K562 (cell line): ENCODE measurements at places on chromosomes 7 and 10.

DNA sequence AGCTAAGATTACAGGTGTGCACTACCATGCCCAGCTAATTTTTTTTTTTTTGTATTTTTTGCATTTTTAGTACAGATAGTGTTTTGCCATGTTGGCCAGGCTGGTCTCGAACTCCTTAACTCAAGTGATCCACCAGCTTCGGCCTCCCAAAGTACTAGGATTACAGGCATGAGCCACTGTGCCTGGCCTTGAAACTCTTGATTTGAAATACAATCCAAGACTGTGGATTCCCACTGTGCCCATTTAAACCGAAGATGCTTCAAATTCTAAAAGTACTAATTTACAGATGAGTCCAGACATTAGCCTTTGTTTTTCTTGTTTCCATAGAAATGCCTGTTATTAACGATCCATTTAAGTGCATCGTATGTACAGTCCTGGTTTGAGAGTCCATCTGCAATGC lies 130.9 kb downstream of the CACNA2D1 start:
- DNase-seq = no peak

DNA sequence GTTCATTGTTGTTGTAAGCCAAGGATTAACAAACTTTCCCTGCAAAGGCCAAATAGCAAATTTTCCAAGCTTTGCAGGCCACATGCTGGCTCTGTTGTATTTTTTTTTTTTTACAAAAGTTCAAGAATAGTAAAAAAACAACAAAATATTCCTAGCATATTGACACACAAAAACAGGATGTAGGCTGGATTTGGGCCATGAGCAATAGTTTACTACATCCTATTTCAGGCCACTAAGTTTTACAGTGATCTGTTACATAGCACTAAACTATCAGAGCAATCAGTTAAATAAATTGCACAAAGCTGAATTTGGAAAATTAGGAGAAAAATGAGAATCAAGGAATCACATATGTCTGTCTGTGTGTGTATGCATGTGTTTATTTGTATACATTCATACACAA lies 491.8 kb upstream of the GHITM start:
- no peak for DNase-seq

DNA sequence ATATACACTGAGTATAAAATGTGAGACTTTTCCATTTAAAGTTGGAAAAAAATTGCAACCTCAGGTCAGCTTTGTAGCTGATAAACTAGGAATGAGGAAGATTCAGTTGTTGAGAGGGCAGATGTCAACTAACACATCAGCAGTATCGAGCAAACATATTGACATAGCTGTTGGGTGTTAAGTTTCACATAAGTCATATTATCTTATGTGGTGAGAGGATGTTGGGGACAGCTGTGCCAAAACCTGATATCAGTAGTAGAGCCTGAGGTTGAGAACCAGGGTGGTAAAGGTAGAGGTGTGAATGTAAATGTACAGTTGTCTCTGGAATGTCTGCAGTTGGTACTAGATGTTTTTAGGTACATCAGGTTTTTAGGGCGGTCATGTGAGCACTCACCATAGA lies 5.0 kb downstream of the ZRANB1 start:
- DNase-seq = peak; percentile 4

- no peak for DNase-seq
Measured at GRCh38 chr10:31030800-31031199, 865 bp downstream of the ZNF438 start.

DNA sequence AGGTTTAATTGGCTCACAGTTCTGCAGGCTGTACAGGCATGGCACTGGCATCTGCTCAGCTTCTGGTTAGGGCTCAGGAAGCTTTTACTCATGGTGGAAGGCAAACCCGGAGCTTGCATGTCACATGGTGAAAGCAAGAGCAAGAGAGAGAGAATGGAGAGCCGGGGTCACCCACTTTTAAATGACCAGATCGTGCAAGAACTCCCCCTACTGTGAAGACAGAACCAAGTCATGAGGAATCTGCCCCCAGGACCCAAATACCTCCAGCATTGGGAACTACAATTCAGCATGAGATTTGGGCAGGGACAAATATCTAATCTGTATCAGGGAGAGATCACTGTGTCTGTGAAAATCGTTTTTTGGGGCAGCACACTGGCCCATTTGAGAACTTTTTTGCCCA lies 110.0 kb upstream of the MYO3A start:
- DNase-seq = no peak

- DNase-seq = no peak
Measured at GRCh38 chr7:122849957-122850328, 36.3 kb downstream of the CADPS2 start.

DNA sequence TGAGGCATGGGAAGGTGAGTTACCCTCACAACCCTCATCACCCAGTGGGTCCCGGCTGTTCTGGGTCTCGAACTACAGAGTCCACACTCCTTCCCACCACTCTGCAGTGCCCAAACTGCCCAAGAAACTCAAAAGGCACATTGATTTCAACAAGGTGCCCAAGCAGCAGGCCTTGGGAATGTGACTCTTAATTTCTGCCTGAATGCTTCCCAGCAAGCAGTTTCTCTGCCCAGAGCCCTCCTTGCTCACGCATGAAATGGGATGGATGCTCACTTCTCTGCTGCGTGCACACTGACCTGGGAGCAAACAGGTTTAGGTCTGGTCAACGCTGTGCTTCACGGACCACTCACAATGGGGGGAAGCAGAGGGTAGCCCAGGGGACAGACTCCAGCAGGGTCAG lies 77.9 kb downstream of the GRB10 start:
- DNase-seq = no peak

- DNase-seq = no peak
Measured at GRCh38 chr10:83862723-83863122, 276.6 kb upstream of the GHITM start.

- peak; percentile 79 for DNase-seq
Measured at GRCh38 chr7:129875745-129876411, 76.9 kb downstream of the UBE2H start.

- DNase-seq = no peak
Measured at GRCh38 chr10:20962165-20962564, 65.1 kb upstream of the NEBL start.

DNA sequence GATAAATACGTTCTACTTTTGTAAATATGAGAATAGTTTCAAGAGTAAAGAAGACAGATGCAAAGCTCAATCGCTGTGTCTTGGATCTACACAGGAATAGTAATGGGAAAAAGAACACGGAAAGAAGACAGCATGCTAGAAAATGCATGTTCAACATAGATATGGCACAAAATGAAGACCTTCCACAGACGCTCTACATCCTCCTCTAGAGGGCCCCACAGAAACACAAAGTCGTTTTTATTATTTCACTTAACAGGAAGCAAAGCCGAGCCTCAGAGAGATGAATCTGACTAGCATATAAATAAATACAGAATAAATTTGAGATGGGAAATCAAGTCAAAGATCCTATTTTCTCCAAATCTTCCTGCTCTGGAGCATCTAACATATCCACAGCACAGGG lies 292.6 kb downstream of the PARD3 start:
- DNase-seq = peak; percentile 31

GRCh38 chr10:124993345-124993708 lies 51.4 kb downstream of the ZRANB1 start:
- DNase-seq = no peak

DNA sequence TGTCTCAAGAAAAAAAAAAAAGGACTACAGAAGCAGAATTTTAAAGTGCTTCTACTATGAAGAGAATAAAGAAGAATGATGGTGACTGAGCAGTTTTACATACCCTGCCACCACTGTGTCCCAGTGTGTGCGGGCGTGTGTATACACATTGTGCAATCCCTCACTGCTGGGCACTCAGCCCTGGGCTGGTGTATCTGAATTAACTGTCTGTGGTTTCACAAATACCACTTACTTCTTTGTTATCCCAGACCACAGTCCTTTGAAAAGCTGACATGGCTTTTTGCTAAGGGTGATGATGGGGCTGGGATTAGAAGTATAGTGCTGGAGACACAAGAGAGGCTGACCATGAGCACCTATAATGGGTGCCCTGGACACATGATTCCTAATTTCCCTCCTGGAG lies 21.1 kb upstream of the TRPV6 start:
- no peak for DNase-seq

DNA sequence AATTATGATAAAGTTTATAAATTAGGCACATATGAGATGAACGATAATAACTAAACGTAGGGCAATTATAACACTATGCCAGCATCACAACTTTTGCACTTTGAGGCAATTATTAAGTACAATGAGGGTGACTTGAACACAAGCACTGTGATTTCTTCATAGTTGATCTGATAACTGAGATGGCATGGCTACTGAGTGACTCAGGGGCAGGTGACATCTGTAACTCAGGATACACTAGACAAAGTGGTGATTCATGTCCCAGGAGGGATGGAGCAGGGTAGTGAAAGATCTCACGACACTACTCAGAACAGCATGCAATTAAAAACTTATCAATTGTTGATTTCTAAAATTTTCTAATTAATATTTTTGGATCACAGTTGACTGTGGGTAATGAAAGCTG lies 98.3 kb upstream of the ARHGAP21 start:
- peak; percentile 26 for DNase-seq

DNA sequence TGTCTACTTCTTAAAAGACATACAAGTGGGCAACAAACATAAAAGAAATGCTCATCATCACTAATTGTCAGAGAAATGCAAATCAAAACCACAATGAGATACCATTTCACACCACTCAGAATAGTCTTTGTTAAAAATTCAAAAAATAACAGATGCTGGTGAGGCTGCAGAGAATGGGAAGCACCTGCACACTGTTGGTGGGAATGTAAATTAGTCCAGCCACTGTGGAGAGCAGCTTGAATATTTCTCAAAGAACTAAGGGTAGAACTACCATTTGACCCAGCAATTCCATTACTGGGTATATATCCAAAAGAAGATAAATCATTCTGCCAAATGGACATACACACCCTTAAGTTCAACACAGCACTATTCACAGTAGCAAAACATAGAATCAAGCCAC lies 61.8 kb upstream of the STEAP1 start:
- DNase-seq = no peak

- no peak for DNase-seq
Measured at GRCh38 chr10:67331121-67331910, 364.7 kb downstream of the CTNNA3 start.

GRCh38 chr7:2157473-2158279 lies 75.1 kb downstream of the MAD1L1 start:
- no peak for DNase-seq

DNA sequence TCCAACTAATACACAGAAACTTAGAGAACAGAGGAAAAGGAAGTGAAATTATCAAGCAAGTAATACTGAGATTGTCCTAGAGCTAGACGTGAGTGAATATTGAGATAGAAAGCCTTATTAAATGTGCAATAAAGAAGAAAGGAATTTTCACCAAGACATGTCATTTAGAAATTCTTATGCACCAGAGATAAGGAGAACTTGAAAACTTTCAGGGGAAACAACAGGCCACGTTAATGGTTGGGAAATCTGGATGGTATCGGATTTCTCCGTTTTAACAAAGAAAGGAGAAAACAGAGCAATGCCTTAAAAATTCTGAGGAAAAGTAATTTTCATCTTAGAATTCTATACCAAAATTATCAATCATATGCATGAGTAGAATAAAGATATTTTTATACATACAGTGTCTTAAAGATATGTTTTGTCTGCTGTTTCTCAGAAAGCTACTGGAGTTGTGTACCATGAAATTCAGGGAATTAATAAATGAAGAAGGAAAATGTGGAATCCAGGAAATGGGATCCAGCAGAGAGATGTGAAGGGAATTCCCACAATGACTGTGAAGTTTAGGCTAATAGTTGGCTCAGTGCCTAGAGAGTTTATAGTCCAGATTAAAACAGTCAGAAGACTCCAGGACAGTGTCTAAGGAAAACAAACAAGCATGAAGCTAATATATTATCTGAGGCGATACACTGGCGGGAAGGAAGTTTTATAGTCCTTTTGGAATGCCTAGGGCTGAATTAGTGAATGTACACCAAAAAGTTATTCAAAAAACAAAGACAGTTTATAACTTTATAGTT lies 159.5 kb downstream of the PPP1R9A start:
- no peak for DNase-seq

DNA sequence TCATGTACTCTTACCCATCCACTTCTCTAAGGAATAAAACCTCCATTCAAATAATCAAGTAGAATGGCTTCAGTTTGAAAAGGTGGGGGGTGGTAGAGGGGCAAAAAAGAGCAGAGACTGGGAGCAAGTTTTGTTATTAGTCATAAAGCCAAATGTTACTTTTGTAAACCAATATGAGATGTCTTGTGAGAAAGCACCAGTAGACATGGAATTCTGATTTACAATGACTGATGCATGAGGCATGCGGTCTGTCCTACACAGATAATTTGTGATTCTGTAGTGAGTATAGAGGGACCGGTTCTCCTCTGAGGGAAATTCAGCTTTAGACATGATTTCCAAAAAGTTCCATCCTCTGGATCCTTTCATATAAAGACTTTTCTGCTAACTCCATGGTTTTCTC lies 12.9 kb upstream of the ABCA13 start:
- no peak for DNase-seq

- no peak for DNase-seq
Measured at GRCh38 chr7:133359449-133359848, 106.6 kb downstream of the EXOC4 start.

DNA sequence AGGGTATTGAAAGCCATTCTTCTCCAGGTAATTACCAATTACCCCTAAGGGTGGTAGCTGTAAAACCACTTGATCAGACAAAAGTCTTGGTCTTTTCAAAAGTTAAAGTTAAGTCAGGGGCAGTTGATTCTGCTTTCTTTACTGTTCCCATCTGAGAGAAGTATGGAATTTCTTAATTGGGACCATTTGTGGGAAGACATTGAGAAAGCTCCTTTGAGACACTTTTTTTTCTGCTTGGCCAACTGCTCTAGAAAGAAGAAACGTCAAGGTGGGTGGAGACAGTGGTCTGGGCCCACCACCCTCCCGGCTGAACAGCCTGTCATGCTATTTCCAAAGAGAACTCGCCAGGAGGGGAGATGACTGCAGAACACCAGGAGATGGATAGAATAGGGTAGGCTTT lies 45.3 kb downstream of the WNT2 start:
- DNase-seq = no peak

- DNase-seq = no peak
Measured at GRCh38 chr10:74179111-74179710, 28.2 kb downstream of the ADK start.

DNA sequence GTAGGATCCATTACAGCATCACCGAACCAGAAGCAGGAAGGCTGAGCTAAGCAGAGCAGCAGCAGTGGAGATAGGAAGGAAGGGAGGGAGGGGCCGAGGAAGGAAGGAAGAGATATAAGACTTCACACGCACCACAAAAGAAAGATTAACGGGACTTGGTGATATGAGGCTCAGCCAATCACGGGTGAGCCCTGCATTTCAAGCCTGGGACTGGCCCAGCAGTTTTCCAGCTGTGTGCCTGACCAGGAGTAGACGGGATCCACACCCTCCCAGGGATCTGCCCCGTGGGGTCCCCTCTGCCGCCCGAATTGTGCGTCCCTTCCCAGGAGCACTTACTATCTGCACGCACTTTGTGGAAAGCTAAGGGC lies 16.2 kb downstream of the ATG9B start:
- DNase-seq = peak; percentile 89

DNA sequence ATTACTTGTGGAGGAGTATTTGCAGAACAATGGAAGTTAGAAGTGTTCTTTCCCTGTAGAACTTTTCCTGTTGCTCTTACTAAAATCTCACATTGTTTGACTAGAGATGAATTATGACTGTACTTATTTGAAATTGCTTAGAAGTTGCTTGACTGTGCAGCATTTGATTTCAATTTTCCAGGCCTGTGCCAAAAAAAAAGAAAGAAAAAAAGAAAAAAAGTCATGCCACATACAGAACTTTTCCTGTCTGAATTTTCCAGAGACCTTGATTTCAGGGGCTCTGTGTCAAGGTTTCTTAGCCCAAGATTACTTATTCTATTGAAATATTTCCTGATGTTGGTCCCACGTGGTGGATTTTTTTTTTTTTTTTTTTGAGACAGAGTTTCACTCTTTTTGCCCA lies 3.5 kb upstream of the FAM171A1 start:
- DNase-seq = no peak
